Activated naive CD8-positive, alpha-beta T cell treated with anti-CD3 and anti-CD28 coated beads, Interleukin-2, amount 50 U/mL, for 16 hours (primary cell): ENCODE measurements at places on chromosomes 11 and 22.

- DNase-seq, result no peak
Measured at GRCh38 chr11:73951797-73952196, 971 bp downstream of the DNAJB13 start.

- no peak for DNase-seq
Measured at GRCh38 chr22:44848296-44848741, 95.9 kb downstream of the ARHGAP8 start.

DNA sequence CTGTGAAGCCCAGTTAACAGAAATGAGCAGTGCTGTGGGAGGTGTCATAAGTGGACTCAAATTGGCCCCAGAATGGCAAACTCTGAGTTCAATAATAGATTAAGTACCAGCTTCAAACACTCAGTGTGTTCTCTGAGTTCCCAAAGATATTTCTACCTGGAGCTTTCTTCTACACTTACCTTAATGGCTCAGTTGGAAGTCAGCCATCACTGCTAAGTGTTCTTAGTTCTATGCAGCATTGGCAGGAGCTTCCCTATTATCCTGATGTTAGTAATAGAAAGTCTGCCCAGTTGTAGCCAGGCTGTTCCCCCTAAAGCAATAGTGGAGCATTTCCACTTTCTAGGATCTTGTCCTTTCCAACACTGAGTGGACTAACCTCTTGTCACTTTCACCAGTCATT lies 9.7 kb upstream of the PIK3IP1 start:
- no peak for DNase-seq

DNA sequence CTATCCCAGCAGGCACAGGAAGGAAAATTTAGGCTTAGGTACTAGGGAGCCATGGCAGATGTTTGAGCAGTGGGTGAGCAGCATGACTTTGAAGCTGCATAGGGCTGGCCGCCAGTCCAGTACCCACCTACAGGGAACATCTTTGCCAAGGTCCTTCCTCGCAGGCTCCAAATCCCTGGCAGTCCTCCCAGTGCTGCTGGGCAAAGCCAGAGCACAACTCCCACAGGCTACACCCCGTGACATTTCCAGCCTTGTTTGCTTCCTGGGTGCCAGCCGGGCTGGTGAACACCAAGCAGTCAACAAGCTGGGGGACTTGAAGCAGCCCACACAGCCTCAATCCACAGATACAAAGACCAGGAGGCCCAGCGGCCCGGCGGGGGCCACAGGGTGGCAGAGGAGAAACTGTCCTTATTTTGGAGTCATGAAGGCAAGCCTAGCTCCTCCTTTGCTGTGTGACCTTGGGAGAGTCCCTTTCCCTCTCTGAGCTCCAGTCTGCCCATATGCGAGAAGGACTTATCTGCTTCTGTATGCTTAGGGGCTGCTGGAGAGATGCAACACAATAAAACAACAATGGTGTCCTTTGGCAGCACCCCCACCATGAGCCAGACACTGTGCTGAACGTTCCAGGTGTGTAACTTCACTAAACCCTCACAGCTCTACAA lies 28.0 kb downstream of the TPST2 start:
- no peak for DNase-seq

GRCh38 chr11:43879789-43880639 lies 617 bp upstream of the ALKBH3 start:
- DNase-seq, result no peak

- DNase-seq, result no peak
Measured at GRCh38 chr11:31442086-31442485, 67.3 kb downstream of the IMMP1L start.

GRCh38 chr11:44104481-44105294 lies 9.2 kb downstream of the EXT2 start:
- DNase-seq, result no peak

DNA sequence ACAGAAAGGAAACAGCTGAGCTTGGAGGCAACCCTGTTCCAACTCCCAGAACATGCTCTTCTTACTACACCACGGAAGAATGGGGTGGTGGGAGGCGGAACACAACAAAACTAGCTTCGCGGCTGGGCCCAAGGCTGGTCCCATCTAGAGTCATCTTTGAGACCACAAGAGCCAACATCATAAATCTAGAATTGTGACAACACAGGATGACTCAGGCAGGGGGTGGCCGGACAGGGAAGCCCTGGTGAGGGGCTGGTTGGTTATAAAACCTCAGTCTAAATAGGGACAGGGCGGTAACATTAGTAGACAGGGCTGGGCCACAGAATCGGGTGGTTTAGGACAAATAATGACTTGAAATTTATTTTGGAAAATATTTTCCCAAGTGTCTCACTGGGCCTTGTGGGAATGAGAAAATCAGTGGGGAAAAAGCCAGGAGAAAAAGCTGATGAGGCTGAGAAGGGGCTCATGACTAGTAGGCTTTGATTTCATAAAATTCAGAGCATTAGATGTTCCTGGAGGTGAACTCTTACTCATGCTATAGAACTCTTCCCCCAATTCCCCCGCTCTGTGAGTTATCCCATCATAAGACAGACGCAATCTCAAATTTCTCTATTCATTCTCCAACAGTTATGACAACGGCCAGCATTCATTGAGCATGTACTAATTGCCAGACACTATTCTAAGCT lies 151.8 kb upstream of the TIMP3 start:
- no peak for DNase-seq

DNA sequence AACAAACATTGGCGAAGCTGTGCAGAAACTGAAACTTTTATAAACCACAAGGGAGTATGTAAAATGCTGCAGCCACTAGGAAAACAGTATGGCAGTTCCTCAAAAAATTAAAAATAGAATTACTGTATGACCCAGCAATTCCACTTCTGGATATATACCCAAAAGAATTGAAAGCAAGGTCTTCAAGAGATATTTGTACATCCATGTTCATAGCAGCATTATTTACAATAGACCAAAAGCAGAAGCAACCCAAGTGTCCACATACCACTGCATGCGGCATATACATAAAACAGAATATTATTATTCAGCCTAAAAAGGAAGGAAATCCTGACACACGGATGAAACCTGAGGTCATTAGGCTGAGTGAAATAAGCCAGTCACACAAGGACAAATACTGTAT lies 85.8 kb downstream of the RELT start:
- DNase-seq, result no peak

DNA sequence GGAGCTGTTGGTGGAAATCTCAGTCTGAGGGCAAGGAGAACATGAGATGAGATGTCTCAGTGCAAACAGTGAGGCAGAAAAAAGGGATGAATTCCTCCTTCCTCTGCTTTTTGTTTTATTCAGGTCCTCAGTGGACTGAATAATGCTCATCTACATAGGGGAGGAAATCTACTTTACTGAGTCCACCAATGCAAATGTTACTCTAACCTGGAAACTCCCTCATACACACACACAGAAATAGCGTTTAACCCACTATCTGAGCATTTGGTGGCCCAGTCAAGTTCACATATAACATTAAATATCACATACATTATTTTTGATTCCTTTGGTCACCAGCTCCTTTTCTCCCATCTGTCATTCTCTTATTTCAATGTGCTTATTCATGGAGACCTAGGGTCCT lies 418.8 kb downstream of the TMEM135 start:
- no peak for DNase-seq

GRCh38 chr11:108666373-108666772 lies 1.5 kb downstream of the DDX10 start:
- DNase-seq, result no peak

- no peak for DNase-seq
Measured at GRCh38 chr22:46376111-46376510, 40.6 kb downstream of the TRMU start.

- no peak for DNase-seq
Measured at GRCh38 chr11:131418189-131418588, 47.8 kb downstream of the NTM start.

DNA sequence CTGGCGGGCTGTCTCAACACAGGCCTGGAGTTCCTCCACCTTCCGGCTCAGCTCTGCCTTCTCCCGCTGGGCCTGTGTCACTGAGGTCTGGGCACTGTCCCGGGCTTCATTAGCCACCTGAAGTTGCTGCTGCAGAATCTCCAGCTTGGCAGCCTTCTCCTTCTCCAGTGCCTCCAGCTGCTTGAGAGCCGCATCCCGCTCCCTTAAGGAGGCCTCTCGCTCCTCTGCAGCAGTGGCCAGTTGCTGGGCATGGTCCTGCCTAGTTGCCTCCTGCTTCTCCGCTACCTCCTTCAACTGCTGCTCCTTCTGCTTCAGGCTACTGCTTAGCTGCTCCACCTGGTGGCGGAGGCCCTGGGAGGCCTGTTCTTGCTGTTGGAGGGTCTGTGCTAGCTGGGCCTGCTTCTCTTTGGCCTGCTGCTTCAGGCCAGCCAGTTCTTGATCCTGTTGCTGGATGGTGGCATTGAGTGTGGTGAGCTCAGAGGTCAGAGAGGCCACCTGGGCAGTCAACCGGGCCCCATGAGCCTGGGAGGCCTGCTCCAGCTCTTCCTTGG lies 16.9 kb downstream of the IL18BP start:
- DNase-seq, result no peak

- DNase-seq, result no peak
Measured at GRCh38 chr11:27716835-27717234, 16.6 kb upstream of the BDNF start.

GRCh38 chr22:50443801-50444625 lies 30.8 kb downstream of the SBF1 start:
- DNase-seq, result no peak

GRCh38 chr11:66891851-66892660 lies 35.2 kb downstream of the LRFN4 start:
- DNase-seq, result no peak

GRCh38 chr11:126378763-126379162 lies 23.3 kb downstream of the ST3GAL4 start:
- DNase-seq, result no peak

- no peak for DNase-seq
Measured at GRCh38 chr22:23218867-23219251, 38.5 kb downstream of the BCR start.

GRCh38 chr11:124717421-124717785 lies 22.3 kb upstream of the NRGN start:
- DNase-seq, result no peak

GRCh38 chr11:107549253-107549953 lies 16.1 kb downstream of the ALKBH8 start:
- no peak for DNase-seq

DNA sequence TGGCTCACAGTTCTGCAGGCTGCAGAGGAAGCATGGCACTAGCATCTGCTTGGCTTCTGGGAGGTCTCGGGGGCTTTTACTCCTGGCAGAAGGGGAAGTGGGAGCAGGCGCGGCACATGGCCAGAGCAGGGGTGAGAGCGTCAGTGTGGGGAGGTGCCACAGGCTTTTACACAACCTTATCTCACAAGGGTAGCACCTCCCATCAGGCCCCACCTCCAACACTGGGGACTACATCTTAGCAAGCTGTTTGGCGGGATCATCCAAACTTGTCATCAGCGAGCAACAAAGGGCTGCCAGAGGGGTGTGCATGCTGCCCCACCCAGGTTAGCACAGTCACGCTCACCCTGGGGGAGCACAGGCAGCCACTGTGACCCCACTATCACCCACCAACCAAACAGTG lies 18.9 kb upstream of the YPEL1 start:
- no peak for DNase-seq

- DNase-seq, result no peak
Measured at GRCh38 chr22:43001271-43002201, 13.4 kb downstream of the PACSIN2 start.

DNA sequence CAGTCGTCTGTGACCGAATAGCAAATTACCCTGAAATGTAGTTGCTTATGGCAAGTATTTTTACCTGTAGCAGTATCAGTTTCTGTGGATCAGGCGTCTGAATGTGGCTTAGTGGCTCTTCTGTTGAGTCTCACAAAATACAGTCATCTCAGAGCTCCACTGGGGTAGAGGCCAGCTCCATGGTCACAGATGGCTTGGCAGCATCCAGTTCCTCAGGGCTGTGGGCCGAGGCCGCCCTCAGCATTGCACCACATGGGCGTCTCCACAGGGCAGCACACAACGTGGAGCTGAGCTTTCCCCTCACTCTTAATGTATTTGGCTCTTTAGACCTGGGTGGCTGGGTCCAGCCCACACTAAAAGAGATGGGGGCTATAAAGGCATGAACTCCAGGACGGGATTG lies 57.8 kb downstream of the SBF1 start:
- DNase-seq, result no peak

DNA sequence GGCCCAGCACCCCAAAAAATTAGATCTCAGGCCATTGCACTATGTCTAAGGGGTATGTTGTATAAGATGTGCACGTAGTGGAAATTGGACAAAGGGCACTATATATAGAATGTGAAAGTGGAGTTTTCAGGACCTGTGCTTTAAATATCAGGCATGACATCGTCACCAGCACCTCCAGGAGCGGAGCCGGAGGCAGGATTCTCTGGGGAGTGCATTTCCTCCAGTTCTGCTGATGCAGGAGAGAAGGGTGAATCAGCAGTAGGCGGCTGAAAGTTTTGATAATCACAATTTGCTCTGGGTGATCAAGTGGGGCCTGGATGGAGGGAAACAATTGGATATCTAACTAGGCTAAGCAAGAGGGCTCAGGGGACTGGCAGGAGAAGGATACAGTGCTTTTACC lies 69.1 kb upstream of the NTM start:
- no peak for DNase-seq

- no peak for DNase-seq
Measured at GRCh38 chr22:50683086-50683993, 10.7 kb downstream of the SHANK3 start.
